NCI-H1930 (cell line): ENCODE measurements at places on chromosomes 16 and 17.
A peak's percentile ranks its signal among the peaks of the same experiment; 100 is the strongest.

- peak; percentile 81 for DNase-seq
These were observed 2.0 kb upstream of the GLIS2 start for GRCh38 chr16:4313563-4314531.

DNA sequence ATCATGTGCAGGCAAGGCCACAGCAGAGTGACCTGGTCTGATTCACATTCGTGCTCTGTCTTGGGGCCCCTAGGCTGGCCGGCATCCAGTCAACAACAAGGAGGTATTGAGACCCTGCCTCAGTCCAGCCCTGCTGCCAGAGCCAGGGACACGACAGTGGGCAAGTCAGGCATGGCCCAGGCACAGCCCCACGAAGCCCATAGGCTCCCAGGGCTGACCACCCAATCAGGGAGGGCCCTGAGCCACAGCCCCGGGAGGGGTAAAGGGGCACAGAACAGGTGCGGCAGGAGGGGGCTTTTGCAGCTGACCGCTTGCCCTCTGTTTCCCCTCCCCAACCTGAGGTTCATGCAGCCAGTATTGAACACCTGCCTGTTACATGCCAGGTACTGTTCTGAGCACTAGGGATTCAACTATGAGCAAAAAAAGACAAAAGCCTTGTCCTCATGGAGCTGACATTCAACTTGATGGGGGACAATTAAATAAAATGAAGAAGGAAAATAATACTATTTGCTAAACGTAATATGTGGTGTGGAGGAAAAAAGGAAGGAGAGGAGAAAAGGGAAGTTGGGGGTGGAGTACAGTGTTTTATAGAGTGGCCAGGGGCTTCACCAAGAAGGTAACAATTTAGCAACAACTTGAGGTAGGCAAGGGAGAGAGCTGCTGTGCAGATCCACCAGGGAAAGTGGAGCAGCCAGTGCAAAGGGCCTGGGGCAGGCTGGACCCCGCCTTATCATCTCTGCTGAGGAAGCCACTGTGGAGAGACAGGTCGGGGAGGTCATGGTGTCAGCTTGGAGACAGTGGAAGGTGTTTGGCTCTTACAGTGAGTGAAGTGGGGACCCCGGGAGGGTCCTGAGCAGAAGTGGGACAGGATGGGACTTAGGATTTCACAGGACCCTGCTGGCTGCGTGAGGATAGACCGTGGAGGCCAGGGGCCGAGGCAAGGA, 6.1 kb downstream of the DRC3 start:
- no peak for DNase-seq

DNA sequence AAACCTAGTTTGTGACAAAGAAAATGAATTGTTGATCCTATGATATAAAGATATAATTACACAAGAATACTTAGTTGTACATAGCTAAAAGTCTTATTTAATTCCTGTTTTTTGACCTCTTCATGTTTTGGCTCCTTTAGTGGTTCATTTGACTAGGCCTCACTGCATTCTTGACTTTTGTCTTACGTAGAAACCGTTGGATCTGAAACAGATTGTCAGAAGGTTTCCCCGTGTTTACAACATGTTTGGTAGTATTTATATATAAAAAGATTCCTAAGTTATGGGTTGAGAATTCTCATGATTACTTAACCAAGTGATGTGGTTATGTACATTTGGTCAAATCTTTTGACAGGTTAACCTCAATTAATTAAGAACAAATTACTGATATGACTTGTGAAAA, 162.8 kb downstream of the BCAS3 start:
- DNase-seq: no peak

DNA sequence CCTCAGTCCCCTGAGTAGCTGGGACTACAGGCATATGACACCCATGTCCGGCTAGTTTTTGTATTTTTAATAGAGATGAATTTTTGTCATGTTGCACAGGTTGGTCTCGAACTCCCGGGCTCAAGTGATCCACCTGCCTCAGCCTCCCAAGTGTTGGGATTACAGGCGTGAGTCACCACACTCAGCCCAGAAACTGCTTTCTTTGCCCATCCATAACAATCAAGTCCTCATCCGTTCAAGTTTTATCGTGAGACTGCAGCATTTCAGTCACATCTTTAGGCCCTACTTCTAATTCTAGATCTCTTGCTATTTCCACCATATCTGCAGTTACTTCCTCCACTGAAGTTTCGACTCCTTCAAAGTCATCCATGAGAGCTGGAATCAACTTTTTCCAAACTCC, 6.4 kb downstream of the NPRL3 start:
- no peak for DNase-seq

DNA sequence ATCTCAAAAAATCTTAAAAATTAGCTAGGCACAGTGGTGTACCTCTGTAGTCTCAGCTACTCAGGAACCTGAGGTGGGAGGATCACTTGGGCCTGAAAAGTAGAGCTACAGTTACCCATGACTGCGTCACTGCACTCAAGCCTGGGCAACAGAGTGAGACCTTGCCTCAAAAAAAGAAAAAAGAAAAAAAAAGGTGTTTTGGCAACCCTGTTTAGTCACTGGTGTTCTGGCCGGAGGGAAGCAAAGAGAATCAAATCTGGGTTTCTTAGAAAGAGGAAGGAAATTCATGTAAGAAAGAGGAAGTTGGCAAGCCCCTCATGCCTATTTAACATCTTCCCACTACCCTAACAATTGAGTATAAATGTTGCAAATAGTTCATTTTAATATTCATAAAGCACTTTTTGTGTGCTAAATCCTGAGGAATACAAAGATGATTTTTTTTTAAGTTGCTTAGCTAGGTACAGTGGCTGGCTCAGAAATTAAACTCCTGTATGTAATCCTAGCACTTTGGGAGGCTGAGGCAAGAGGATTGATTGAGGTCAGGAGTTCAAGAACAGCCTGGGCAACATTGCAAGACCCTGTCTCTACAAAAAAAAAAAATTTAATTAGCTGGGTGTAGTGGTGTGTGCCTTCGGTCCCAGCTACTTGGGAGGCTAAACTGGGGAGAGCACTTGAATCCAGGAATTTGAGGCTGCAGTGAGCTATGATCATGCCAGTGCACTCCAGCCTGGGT, 6.5 kb upstream of the USP32 start:
- DNase-seq: no peak

DNA sequence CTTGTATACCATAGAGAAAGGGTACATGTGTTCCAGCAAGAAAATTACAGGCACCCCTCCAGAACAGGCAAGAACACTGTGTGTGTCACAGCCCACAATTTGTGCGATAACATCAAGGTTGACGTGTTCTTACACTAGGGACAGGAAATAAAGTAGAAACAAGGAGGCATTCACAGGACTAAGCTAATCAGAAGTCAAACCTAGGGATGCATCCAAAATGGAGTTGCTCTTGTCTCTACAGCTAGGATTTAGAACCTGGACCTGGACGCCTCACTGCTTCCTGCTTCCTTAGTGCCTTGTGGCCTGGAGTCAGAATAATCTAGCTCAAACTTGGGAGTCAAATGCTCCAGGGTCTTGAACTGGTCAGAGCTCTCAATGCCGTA, 41.3 kb downstream of the GINS3 start:
- DNase-seq: no peak

- DNase-seq: no peak
These were observed at the start of gene SLC47A1 for GRCh38 chr17:19533718-19534561. SLC47A1 (plus strand) TSS chr17:19533854; CDS start chr17:19533940, 86 bp downstream.

GRCh38 chr17:44210342-44211192, 8.9 kb downstream of the UBTF start:
- DNase-seq: peak; percentile 45

DNA sequence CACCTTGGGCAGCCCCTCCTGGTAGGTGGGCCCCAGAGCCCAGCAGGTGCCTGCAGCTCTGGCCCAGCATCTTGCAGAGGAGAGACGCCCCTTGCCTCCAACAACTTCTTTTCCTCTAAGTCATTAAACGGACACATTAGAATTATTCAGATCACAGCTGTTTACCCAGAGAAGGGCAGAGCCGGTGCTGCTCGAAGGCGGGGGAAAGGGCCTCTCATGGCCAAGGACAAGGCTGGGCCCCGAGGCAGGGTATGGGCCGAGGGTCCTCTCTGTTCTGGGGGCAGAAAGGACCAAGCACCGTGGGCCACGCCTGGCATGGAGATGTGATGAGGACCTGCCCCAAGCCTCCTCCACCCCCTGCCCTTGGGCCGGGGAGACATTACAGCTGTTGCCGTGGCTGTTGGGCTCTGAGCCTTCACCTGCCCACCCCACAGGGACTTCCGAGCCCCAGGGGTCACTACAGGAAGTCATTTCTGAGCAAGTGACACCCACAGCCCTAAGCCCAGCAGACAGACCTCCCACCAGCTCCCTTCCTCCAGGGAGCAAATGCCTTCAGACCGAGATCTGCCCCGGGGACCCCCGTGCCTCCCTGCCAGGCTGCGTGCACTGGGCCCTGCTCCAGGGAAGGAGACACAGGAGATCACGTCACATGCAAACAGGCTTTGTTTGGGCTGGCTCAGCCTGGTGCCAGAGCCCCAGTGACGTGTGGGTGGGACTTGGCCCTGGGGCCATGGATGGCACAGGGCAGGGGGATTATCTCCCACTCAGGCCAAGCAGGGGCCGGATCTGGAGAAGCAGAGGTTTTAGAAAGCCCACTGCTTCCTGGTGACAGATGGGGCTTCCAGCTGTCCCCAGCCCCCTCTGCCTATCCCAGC, 699 bp upstream of the PVALEF start:
- no peak for DNase-seq

- DNase-seq: no peak
These were observed 500.7 kb upstream of the HSBP1 start for GRCh38 chr16:83306961-83307593.

DNA sequence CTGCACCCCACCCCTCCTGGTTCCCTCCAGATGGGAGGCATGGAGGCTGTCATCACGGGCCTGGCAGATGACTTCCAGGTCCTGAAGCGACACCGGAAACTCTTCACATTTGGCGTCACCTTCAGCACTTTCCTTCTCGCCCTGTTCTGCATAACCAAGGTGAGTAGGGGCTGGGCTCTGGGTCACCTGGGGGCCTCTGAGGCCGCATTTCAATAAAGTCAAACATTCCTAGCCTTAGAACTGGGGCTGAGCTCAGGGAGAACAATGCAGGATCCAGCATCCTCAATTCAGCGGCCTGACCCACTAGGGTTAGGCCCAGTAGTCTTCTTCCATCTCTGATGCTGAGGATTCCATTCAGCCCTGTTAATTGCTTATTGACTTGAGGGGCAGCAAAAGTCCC, 42.1 kb downstream of the SLC6A2 start:
- DNase-seq: no peak

- DNase-seq: no peak
These were observed 8.3 kb downstream of the C1QTNF1 start for GRCh38 chr17:79031996-79032875.

- no peak for DNase-seq
These were observed 6.3 kb downstream of the CDIP1 start for GRCh38 chr16:4532238-4532637.

GRCh38 chr17:8742819-8743218, 1.8 kb downstream of the CCDC42 start:
- no peak for DNase-seq

- DNase-seq: no peak
These were observed 25.8 kb upstream of the HS3ST2 start for GRCh38 chr16:22788193-22788530.

- no peak for DNase-seq
These were observed 13.0 kb upstream of the GGA2 start for GRCh38 chr16:23523321-23523720.

GRCh38 chr17:19508577-19508867, 25.1 kb upstream of the SLC47A1 start:
- DNase-seq: no peak

DNA sequence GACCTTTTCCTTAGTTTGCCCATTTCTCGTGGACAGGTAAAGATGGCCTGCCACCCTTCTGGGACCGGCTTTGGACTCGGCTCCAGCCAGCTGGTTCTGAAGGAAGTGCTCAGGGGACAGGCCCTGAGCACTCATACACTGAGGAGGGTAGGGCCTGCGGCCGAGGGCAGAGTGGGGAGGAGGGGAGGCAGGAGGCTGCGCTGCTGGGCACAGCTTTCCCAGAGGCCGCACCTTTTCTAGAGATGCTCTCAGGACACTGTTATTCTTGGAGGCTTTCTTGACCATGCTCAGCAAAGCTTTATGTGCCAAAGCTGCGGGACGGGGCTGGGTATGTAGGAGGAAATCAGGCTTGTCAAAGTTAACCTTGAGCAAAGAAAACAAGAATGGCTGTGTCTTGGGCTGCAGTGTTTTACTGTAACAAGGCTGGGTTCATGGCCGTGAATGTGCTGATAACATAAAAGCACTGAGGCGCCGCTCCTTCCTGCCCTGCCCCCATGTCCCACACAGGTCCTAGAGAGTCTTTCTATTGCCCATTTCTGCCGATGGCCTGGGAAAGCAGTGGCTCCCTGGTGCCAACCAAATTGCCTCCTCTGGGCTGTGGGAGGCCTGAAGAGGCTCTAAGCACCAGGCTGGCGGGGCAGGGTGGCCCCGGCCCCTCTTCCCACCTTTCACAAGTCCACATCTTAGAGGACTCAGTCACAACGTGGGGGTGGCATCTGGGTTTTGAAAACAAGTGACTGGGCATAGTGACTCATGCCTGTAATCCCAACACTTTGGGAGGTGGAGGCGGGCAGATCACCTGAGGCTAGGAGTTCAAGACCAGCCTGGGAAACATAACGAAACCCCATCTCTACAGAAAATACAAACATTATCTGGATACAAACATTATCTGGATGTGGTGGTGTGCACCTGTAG, 22.3 kb upstream of the TIMP2 start:
- no peak for DNase-seq

DNA sequence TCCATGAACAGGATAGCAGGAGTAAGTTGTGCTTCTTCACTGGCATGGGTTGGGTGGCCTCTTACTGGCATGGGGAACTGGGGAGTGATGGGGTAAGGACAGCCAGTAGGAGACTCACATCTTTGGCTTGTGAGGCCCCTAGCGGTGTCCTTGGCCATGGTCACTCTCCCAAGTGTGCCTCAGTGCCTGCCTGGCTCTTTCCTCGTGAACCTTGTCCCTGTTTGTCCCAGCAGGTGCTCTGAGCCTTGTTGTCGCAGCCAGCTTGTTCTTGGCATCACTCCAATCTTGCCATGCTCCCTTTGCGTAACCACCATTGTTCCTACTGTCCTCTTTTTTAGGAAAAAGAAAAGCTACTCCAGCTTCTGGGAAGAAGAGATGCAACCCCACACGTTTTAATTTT, 53.6 kb upstream of the SDK2 start:
- DNase-seq: no peak

- DNase-seq: no peak
These were observed 130.6 kb downstream of the NLK start for GRCh38 chr17:28173031-28173561.

DNA sequence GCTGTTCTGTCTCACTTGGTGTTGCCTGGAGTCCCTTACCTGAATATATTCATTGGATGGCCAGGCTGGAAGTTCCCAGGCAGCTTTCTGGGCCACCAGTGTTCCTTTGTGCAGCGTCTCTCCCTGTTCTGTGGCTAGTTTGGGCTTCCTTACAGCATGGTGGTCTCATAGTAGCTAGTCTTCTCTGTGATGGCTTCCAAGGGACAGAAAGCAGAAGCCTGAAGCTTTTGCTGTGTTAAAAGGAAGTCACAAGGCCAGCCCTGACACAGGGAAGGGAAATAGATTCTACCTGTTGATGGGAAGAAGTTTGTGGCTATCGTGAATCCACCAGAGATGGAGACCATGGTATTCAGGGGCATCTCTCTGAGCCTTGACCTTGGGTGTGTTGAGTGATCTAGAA, 34.6 kb downstream of the PLCG2 start:
- DNase-seq: no peak

- no peak for DNase-seq
These were observed 23.2 kb upstream of the SPNS2 start for GRCh38 chr17:4475463-4475862.

GRCh38 chr16:4372001-4372577, 441 bp downstream of the VASN start:
- no peak for DNase-seq
